ENCODE measurements at places on chromosomes 16 and 17.

DNA sequence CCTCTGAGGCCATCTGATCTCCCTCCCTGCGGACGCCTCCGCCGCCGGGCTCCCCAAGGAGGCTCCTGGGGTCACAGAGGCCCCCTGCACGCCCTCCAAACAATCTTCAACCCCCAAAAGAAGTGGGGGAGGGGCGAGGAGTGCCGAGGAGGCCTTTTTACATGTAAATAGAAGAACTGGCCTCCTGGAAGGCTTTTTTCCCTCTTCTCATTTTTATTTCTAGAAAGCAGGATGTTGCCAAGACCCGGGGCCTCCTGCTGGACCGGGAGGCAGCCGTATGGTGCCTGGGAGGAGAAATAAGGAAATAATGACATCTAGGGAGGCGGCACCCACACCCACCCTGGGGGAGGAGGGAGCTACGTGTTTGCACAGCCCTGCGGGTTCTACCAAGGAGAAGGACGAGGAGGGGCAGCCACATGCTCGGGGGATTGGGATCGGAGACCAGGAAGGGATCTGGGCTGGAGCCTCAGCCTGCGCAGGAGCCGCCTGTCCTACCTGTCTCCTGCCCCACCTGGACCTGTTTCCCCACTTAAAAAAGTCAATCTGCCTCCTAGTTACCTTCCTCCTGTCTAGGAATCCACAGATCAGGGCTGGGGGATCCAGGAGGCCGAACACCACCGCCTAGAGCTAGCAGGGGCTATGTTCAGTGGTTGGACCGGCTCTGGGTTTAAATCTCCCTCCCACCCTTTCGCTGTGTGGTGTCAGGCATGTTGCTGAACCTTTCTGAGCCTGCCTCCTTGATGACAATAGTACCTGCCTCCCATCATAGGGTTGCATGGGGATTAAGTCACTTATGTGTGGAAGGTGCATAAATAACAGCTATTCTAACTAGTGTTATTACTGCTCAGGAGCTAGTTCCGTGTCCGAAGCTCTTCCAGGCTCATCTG, 175.7 kb upstream of the GSE1 start:
- DNase-seq: no peak

DNA sequence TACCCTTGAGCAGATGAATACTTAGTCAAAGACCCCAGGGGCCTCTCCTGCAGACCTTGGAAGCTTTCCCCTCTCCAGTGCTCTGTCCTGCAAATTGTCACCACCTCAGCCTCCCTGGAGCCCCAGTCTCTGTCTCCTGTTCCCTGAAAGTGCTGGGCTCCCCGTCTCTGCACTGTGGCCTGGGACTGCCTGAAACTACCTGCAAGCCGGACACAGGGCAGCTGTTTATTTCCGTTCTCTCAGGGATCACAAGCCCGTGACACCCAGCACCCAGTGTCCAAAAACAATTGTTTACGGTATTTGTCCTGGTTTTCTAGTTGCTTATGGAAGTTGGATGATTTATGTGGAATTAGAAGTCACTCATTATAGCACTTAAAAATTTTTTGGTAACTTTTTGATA, 81.6 kb upstream of the CHMP6 start:
- no peak for DNase-seq

DNA sequence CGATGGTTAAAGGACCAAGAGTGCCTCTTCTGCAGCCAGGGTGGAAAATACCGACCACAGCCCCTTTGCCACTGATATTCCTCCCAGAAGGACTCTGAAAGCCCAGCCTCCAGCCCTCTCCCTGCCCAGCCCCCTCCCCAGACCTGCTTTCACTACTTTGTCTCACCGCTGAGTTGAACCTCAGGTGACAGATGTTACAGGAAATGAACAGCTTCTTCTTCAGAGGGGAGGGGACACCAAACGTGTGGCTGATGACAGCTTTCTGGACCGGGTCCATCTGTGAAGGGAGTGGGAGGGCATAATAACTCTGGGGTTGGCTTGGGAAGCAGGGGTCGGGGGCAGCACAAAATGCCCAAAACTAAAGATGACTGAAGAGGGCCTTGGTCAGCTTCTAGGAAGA, 14.2 kb downstream of the NKIRAS2 start:
- DNase-seq: no peak

DNA sequence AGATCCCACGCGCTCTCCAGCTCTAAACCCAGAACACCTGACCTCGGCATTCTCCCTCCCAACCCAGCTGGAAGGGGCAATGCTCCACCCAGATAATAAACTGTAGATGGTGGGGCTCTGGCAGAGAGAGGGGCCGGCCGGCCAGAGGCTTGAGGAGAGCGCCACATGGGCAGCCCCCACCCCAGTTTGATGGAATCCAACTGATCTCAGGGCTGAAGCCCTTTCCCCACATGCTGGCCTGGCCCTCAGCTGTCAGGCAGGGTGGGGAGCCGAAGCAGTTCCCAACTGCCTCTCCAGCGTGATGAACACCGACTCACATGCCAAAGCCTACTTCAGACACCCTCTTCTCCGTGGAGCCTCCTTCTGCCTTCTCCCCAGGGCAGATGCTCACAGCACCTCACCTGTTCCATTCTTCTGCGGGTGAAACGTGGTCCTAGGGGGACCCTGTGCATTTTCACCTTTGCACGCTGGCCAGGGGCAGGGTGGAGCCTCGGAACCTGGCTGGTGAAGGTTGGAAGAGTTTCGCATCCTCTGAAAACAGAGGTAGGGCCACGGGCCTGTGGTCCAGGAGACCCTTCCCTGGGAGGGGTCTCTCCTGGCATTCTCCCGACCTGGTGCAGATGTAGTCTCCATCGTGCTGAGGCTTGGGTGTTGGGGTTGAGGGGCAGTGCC, 65.7 kb upstream of the ZNF469 start:
- no peak for DNase-seq

- DNase-seq: no peak
Observed at GRCh38 chr17:73819440-73820395, 175.5 kb upstream of the SDK2 start.

DNA sequence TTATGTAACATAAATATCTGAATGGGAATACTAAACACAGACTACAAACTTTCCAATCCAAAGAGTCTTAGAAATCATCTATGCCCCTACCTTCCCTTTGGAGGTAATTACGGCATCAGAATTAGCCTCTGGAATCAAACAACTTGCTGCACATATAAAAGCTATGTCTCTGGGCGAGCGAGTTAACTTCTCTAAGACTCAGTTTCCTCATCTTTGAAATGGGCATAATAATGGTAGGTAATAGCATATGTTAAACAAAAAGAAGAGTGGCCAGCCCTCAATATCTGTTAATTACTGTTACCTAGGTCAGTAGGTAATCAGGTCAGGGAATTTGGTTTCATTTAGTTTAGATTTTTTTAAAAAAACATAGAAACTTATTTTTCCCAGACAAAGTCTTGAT, 153.5 kb downstream of the TOX3 start:
- no peak for DNase-seq

DNA sequence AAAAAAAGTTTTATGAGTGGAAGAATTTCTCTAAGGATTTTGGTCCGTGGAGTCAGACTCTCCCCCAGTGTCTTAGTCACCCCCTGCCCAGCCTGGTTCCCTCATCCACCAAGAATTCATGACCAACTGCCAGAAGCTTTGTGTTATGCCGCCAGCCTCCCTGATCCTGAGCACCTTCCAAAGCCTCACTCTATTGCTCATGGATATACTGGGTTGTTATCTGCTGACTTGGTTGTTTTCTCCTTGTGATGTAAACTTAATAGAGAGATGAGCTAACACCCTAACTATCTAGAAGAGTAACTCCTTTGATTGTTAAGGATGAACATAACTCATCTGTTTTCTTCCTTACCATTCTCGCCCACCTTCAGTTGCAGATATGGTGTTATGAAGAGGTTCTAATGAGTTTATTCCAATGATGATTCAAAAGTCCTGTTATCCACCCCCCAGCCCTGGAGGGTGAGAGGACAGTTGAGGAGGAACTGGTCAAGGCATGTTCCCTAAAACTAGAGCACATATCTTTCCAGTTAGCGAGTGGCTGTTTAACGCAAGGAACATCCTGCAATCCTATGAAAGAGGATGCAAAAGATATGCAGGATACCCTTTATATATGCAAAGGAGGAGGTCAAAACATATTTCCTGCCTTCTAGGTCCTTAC, 1.5 kb upstream of the PSMD3 start:
- peak; percentile 83 for DNase-seq

DNA sequence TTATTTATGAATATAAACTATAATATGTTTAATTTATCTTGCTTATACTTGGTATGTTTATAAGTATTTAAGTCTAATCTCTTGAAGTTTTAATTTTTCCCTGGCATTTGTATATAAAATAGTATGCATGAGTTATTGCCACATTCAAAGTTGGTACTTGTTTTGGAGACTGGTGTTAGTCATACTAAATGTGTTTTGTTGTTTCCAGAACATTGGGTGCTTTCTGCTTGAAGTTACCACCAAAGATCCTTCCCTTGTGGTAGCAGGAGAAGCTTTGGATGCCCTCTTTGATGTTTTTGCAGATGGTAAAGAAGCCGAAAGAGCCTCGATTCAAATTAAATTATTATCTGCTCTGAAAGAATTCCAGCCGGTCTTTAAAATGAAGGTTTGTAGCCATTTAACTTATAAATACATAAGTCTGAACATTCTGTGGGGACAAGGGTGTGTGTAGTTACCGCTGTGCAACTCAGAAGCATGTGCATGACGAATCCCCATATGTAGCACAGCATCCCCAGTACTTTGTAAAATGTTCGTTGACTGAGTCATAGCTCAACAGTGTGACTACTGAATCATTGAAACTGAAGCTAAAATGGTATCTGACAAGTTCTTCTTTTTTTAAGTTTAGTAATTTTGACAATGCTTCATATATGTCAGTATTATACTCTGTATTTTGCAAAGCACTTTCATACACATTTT, 36.4 kb downstream of the HEATR3 start:
- peak; percentile 78 for DNase-seq

DNA sequence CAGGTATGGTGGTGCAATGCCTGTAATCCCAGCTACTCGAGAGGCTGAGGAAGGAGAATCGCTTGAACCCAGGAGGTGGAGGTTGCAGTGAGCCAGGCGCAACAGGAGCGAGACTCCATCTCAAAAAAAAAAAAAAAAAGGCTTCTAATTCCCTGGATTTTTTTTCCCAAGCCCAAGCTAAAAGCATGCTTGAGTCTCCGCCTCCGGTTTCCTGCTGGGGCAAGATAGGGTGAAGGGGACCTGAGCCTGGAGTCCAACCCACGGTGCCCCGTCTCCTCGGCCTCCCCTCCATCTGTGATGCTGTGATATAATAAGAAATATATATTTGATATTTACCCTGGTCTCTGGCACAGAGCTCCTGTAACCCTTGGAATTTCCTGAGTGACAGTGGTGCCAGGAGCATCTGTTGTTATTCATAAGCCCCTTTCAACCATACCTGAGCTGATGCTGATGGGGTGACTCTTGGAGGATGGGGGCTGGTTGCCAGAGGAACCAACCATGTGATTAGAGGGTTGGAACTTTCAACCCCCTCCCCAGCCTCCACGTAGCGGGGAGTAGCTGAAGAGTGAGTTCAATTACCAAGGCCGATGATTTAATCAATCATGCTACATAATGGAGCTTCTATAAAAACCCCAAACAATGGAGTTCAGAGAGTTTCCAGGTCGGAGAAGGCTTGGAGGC, 12.8 kb upstream of the TNK1 start:
- no peak for DNase-seq

DNA sequence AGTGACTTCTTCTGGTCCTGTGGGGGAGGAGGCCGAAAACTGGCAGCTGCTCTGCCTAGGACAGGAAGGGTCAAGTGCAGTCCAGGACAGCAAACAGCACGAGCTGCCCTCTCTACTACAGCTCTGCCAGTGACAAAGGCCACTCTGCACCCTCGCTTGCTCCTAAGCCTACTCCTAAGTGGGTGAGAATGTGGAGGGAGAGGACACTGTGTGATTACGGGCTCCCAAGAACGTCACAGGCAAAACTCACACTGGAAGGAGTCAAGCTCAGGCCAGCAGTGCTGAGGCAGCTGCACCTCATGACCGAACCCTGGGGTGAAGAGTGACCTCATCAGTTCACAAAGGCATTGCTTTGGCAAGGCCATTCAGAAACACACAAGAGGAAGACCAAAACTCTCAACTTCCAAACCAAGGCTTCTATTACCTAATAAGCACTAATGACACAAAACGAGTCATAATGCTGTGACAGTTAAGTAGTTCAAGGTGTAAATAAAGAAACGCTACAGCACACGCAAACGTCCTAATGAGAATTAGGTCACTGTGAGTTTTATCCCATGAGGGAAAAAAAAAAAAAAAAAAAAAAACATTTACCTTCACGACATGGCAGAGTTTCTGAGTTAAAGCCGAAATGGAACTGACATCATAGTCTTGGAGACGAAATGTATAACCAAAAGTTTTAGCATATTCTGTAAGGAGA, 35.1 kb downstream of the MARF1 start:
- DNase-seq: peak; percentile 43

GRCh38 chr16:85673529-85674417, 15.0 kb downstream of the GINS2 start:
- peak; percentile 85 for DNase-seq

GRCh38 chr16:1983544-1984346, at the start of gene GFER:
GFER (plus strand) TSS chr16:1984193; CDS start chr16:1984219, 26 bp downstream.
- DNase-seq: peak; percentile 94

GRCh38 chr16:88662222-88662842, 559 bp downstream of the MVD start:
- no peak for DNase-seq

GRCh38 chr16:67025210-67025550, 3.8 kb upstream of the CBFB start:
- DNase-seq: no peak

Data from foreskin fibroblast (primary cell).